ENCODE measurements at places on chromosomes 7 and 10.
A peak's percentile ranks its signal among the peaks of the same experiment; 100 is the strongest.

DNA sequence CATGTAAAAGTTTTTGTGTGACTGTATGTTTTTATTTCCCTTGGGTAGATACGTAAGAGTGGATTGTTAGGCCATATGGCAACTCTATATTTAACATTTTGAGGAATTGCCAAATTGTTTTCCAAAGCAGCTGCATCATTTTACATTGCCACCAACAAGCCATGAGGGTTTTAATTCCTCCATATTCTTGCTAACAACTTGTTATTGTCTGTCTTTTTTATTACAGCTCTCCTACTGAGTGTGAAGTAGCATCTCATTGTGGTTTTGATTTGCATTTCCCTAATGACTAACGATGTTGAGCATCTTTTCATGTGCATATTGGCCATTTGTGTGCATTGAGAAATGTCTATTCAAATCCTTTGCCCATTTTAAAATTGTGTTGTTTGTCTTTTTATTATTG lies 94.9 kb downstream of the CARD11 start:
- H3K27ac ChIP-seq, result no peak overlapping the region
- no peak for DNase-seq
- H3K4me3 ChIP-seq, result no peak overlapping the region
- H3K36me3 ChIP-seq, result no peaks in the 10 kb centered on the region

DNA sequence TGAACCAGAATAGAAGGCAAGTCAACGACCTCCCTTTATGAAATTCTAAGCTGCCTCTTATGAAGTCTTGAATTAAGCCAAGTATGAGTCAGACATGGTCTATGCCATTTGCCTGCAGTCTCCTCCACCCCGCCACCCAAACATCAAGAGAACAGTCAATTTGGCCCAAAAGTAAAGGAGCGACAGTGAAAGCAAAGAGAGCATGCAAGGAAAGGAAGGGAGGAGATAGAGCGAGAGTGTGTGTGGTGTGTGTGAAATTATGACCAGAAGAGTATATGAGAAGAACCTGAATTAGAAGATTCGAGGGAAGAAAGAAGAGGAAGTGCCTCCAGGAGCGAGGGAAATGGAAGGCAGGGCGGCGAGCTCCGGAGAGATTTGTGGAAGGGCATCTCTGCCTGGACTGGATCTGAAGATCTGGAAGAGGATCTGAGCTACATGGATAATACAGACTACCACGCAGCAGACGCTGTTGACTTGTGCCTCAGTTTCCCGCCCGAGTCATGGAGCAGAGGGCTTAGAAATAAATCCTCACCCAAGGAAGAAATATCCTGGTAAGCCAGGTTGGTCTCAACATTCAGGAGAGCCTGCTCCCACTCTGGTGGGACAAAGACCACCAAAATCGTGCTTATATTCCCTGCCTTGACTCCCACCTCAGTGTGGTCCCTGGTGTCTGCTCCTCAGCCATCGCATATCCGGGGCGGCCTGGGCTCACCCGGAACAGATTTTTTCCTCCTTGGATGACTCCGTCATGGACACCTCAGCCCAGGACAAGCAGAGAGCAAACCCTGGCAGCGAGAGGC lies 459 bp downstream of the ZDHHC6 start:
- H3K36me3 ChIP-seq, result peaks cover 24% of the 10 kb centered on the region
- H3K27me3 ChIP-seq, result peaks cover 2% of the 10 kb centered on the region
- H3K4me1 ChIP-seq, result peaks cover 31% of the 10 kb centered on the region
- peak overlapping the region; percentile 100 for H3K27ac ChIP-seq
- peak overlapping the region; percentile 95 for H3K4me3 ChIP-seq

- H3K36me3 ChIP-seq, result peaks cover 16% of the 10 kb centered on the region
- H3K4me1 ChIP-seq, result peaks cover 19% of the 10 kb centered on the region
- no peak for DNase-seq
- H3K27ac ChIP-seq, result peak overlapping the region; percentile 35
- H3K4me3 ChIP-seq, result no peak overlapping the region
Measured at GRCh38 chr7:132815696-132816311, 239.5 kb upstream of the PLXNA4 start.

- no peak for DNase-seq
- H3K27me3 ChIP-seq, result peaks cover 13% of the 10 kb centered on the region
- H3K4me1 ChIP-seq, result peaks cover 60% of the 10 kb centered on the region
- peaks cover 5% of the 10 kb centered on the region for H3K36me3 ChIP-seq
Measured at GRCh38 chr10:70559861-70560260, 42.7 kb downstream of the PRF1 start.

DNA sequence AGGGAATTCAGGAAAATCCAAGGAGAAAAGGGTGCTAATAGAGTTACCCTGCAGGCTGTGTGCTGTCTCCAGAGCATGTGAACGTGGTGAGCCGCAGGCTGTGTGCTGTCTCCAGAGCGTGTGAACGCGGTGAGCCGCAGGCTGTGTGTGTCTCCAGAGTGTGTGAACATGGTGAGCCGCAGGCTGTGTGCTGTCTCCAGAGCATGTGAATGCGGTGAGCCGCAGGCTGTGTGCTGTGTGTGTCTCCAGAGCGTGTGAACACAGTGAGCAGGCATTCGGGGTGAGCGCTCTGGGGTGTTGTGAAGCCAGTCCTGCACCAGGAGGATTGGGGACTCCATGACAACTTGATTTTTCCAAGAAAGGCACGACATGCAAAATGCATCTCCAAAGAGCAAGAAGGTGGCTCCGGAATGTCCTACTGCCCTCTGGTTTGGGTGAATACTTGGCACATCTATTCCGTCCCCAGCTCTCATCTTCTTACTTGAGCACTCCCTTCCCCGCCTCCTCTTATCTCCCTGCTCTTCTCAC lies 407.9 kb upstream of the SHH start:
- no peak for DNase-seq
- no peak overlapping the region for H3K4me3 ChIP-seq
- H3K27me3 ChIP-seq, result peaks cover 14% of the 10 kb centered on the region
- peak overlapping the region; percentile 59 for H3K27ac ChIP-seq

DNA sequence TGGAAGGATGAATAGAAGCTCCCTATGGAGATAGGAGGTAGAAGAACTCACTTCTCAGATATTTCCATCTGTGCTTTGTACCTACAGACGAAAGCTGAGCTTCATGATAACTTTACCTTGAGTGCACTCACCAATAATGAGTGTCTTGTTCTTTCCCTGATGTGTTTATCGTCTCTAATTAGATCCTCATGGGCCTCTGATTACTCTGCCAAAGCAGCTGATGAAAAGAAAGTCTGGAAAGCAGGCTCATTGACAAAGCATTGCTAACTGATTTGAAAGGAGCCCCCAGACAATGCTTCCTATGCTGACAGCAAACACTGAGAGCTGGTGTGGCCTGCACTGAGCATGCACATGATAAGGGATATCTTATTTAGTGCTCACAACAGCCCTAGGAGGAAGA lies 183.9 kb upstream of the GHITM start:
- H3K27ac ChIP-seq, result no peak overlapping the region
- peaks cover 4% of the 10 kb centered on the region for H3K27me3 ChIP-seq
- no peak overlapping the region for H3K4me3 ChIP-seq
- peaks cover 17% of the 10 kb centered on the region for H3K4me1 ChIP-seq

- H3K27me3 ChIP-seq, result no peaks in the 10 kb centered on the region
- H3K4me3 ChIP-seq, result no peak overlapping the region
- H3K4me1 ChIP-seq, result peaks cover 20% of the 10 kb centered on the region
- H3K36me3 ChIP-seq, result peaks cover 14% of the 10 kb centered on the region
- DNase-seq, result no peak
Measured at GRCh38 chr7:132980402-132980801, 101.5 kb downstream of the CHCHD3 start.

DNA sequence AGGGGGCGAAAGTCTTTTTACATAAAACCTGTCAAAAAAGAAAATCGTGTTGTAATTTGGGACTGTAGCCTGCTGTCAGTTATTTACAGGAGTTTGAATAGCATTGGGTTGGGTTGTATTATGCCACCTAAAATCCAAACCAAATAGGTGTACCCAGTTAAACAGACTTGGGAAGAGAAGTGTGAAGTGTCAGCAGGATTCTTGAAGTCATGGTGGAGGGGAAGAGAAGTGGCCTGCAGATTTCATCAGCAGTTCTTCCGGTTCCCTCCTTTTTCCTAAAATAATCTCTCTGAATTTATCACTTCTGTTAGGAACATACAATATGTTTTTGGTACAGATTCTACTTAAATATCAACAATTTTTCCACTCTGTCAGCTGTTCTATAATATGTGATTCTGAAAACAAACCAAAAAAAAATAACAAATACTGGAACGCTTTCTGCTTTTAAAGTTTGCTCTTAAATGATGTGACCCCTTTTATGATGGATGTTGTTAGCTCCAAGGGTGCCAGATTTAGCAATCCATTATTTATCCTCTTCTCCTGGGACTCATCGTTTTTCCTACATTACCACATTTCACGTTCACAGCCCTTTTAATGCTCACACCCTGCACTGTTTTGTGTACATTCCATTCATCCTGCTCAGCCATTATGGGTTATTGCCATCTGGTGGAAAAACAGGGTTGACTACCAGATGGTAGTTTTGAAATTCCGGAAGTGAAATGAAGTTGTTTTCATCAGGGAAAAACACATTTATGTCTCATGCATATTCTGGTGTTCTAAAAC lies 18.7 kb upstream of the ARHGAP12 start:
- H3K4me3 ChIP-seq, result no peak overlapping the region
- H3K27ac ChIP-seq, result peak overlapping the region; percentile 0
- peaks cover 14% of the 10 kb centered on the region for H3K4me1 ChIP-seq
- H3K27me3 ChIP-seq, result no peaks in the 10 kb centered on the region

DNA sequence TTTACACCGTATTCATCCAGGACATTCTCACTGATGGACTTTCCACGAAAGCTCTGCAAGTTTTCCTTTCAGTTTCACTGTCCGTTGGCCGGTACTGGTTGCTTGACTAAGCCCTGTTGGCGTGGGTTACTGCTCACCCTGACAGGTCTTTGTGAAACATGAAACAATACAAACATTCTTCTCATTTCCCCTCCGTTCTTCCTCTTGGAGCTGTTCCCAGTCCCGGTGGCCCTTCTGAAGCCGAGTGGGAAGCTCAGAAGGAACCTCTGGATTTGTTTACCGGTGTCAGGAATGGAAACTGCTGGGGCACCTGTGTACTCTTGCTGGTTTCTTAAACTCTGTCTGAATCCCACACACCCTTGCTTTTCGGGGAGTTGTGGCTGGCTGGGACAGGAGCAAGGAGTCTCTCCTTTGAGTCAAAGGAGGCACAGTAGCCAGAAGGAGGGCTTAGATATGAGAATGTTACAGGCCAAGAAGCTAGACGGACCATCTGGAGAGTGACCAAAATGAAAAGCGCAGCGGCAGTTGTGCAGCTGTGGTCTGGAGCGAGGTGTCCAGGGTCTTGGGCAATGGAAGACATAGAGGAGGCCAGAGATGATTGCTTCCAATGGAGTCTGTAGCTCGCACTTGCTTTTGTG lies 45.7 kb downstream of the LYZL2 start:
- H3K4me1 ChIP-seq, result peaks cover 31% of the 10 kb centered on the region
- peak overlapping the region; percentile 96 for H3K27ac ChIP-seq
- no peak overlapping the region for H3K4me3 ChIP-seq
- H3K36me3 ChIP-seq, result no peaks in the 10 kb centered on the region
- peaks cover 8% of the 10 kb centered on the region for H3K27me3 ChIP-seq
- DNase-seq, result peak; percentile 13

DNA sequence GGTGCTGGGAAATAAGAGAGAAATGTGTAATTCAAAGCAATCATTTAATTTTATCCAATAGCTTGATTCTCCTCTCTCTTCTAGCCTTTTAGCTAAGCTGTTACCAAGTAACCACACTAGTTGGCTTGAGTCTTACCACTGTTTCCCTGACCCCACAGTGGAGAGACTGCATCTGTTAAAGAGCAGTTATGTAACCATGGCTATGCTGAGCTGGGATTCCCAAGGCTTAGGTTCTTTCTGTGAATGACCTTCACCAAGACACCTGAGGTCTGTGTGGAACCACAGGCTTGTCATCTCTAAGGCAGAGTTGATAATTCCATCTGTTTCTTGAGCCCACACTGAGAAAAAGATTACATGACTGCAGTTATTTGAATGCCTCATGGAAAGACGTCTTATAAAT lies 47.7 kb upstream of the ATRNL1 start:
- no peak overlapping the region for H3K4me3 ChIP-seq
- H3K27ac ChIP-seq, result no peak overlapping the region
- H3K27me3 ChIP-seq, result no peaks in the 10 kb centered on the region
- DNase-seq, result no peak
- peaks cover 8% of the 10 kb centered on the region for H3K4me1 ChIP-seq
- H3K36me3 ChIP-seq, result no peaks in the 10 kb centered on the region

DNA sequence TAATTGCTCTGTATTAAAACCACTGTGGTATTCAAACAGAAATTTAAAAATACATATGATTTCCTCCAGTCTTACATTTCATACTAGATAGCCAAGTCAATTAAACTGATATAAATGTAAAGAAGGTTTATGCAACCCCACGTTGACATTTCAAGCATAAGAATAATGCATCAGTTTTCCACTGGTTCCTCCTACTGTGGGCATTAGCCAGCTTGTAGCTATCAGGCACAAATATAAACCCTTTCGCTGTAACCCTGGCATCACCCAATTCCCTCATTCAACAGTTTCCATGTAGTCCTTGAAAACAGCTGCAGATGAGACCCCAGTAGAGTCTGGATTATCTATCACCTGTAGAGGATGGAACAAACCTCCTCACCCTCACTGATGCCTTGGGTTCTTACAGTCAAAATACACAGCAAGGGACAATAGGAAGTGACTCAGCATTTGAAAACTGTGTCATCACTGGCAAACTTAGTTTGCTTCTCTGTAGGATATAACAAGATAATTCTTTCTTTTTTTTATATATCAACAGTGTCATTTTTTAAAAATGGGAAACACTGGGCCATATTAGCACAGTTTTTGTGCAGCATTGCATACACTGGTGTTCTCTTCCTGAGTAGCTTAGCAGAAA lies 113.0 kb downstream of the PDE1C start:
- H3K4me3 ChIP-seq, result no peak overlapping the region
- H3K27me3 ChIP-seq, result peaks cover 10% of the 10 kb centered on the region
- no peaks in the 10 kb centered on the region for H3K36me3 ChIP-seq
- DNase-seq, result no peak
- H3K27ac ChIP-seq, result no peak overlapping the region

- peaks cover 38% of the 10 kb centered on the region for H3K4me1 ChIP-seq
- no peak overlapping the region for H3K4me3 ChIP-seq
- peaks cover 9% of the 10 kb centered on the region for H3K27me3 ChIP-seq
- no peak for DNase-seq
- H3K36me3 ChIP-seq, result no peaks in the 10 kb centered on the region
Measured at GRCh38 chr10:49139028-49139845, 5.4 kb upstream of the FAM170B start.

GRCh38 chr7:50667789-50668226 lies 102.6 kb upstream of the DDC start:
- no peak for DNase-seq
- peaks cover 61% of the 10 kb centered on the region for H3K36me3 ChIP-seq
- peaks cover 5% of the 10 kb centered on the region for H3K4me1 ChIP-seq
- no peak overlapping the region for H3K4me3 ChIP-seq
- H3K27me3 ChIP-seq, result peaks cover 3% of the 10 kb centered on the region

Measured in nephron progenitor cell (in vitro differentiated cells).